ENCODE measurements at places on chromosomes 11 and 22.
A peak's percentile ranks its signal among the peaks of the same experiment; 100 is the strongest.

- DNase-seq = peak; percentile 37
These were observed 494 bp downstream of the ZDHHC5 start for GRCh38 chr11:57668434-57668782.

GRCh38 chr11:95512177-95512576 lies 277.4 kb downstream of the FAM76B start:
- no peak for DNase-seq

DNA sequence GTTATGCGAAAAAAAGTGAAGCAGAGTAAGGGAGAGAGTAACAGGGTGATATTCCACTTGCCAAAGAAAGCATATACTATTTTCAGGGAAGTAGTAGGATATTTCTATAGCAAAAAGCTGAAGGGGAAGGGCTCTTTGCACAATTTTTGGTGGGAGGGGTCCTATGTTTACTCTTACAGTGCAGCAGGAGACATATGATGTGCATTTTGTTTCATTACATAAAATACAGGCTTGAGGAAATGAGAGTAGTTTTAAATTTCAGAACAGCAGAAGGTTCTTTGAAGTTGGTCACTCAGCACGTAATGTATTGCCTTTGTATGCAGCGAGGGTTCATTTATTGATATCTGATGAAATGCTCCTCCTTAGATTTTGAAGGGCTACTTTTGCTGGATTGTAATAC lies 3.1 kb upstream of the PIK3IP1 start:
- no peak for DNase-seq

GRCh38 chr11:3000032-3000961 lies 8.2 kb upstream of the NAP1L4 start:
- peak; percentile 95 for DNase-seq

- DNase-seq = no peak
These were observed 42.5 kb upstream of the SUSD2 start for GRCh38 chr22:24138649-24139420.

DNA sequence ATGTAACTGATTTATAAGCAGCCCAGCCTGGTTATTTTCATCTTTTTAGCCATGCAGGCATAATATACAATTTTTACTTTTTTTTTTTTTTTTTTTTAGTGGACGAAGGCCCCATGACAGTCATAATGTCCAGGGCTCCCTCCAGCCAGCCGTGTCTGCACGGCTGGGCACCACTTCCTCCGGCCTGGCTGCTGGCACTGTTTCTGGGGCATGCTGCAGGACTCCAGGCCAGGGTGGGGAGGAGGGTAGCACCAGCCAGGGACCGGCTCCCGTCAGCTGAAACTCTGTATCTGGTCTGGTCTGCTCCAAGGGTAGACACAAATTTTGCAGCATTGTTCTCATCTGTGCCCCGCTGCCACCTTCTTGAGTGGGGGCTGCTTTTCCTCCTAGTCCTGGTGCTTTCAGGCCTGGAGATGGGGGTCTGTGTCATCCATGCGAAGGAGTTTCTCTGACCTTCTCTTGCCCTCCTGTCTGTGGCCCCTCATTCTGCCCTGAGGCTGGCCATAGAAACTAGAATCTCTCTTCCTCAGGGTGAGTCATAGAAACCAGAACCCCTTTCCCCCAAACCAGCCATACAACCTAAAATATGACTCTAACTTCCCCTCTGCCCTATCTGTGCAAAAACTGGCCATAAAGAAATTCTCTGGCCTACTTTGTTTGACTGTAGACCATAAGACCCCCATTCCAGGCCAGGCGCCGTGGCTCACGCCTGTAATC lies 9.2 kb upstream of the RRP7A start:
- peak; percentile 20 for DNase-seq

DNA sequence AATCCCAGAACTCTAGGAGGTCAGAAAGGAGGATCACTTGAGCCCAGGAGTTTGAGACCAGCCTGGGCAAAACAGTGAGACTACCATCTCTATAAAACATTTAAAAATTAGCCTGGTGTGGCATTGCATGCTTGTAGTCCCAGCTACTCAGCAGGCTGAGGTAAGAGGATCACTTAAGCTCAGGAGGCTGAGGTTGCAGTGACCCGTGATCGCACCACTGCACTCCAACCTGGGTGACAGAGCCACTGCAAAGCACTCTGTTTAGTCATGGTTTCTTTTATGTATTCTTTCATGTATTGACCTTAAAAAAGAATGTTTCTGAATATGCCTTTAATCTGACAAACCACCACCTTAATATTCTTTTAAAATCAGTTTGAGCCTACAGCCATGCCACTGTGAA lies 52.2 kb downstream of the BIRC2 start:
- no peak for DNase-seq

DNA sequence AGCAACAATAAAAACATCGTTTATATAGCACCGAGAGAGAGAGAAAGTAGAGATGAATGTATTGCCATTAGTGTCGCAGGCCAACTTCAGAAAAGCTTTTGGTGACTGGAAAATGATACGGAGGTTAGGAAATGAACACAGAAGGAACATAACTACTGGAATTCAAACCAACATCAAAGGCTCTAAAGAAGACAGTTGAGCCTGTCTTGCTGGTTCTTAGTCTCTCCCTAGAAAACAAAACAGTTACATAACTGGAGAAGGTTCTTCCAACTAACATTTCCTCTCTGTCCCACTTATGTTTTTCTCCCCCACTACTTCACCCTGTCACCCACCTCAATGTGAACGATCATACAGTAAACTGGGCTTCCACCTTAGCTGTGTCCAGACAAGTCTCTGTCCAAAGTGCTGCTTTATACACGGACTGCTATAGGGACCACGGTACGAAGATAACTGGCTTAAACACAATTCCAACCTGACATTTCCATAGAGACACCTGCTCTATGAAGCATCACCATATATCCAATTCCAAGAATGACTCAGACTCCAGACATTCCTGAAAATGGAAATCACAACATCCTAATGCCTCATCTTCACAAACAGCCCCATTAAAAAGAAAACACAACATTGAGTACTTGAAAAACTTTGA lies 85.2 kb upstream of the ARHGAP32 start:
- DNase-seq = no peak

DNA sequence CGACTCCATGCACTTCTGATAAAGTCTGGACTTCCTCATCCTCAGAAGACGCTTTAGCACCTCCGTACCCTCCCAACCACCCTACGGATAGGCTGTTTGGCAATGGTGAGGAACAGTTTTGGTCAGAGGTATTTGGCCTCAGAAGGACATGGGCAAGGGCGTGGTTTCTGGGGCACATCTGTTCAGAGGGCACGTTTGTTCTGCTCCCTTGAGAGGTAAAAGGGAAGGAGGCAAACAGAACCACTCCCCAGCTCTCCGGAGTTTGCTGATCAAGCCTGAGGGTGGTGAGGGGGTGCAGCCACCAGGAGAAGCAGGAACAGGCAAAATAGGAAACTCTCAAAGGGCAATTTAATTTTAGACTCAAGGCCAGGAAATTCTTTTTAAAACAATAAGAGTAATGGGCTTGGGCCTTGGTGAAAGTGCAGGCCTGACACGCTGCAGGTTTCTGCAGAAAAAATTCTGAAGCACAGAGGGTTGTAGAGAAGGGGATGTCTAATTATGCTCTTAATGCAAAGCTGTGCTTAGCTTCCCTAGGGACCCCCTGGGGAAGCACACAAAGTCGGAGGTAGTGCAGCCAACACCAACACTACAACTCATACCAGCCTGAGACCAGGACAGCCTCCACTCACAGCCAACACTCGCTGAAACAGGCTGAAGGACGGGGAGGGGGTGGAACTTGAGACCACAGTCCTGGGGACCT lies 23.3 kb downstream of the ETS1 start:
- no peak for DNase-seq

- no peak for DNase-seq
These were observed 777.6 kb downstream of the TBC1D22A start for GRCh38 chr22:47540011-47540410.

GRCh38 chr11:76658231-76658630 lies 12.3 kb downstream of the LRRC32 start:
- DNase-seq = no peak

DNA sequence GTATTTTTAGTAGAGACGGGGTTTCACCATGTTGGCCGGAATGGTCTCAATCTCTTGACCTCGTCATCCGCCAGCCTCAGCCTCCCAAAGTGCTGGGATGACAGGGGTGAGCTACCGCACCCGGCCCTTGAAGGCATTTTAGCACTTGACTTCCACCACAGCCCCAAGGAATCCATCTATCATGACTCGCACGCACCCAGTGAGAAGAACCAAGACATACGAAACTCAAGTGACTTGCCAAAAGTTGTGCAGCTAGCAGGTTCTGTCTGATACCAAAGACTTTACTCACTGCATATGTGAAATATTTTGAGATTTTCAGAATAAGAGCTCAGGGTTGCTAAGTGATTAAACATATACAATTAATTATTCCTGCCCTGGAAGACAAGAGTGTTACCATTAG lies 21.0 kb downstream of the FLI1 start:
- no peak for DNase-seq

GRCh38 chr11:64870893-64871466 lies 7.4 kb downstream of the EHD1 start:
- no peak for DNase-seq

DNA sequence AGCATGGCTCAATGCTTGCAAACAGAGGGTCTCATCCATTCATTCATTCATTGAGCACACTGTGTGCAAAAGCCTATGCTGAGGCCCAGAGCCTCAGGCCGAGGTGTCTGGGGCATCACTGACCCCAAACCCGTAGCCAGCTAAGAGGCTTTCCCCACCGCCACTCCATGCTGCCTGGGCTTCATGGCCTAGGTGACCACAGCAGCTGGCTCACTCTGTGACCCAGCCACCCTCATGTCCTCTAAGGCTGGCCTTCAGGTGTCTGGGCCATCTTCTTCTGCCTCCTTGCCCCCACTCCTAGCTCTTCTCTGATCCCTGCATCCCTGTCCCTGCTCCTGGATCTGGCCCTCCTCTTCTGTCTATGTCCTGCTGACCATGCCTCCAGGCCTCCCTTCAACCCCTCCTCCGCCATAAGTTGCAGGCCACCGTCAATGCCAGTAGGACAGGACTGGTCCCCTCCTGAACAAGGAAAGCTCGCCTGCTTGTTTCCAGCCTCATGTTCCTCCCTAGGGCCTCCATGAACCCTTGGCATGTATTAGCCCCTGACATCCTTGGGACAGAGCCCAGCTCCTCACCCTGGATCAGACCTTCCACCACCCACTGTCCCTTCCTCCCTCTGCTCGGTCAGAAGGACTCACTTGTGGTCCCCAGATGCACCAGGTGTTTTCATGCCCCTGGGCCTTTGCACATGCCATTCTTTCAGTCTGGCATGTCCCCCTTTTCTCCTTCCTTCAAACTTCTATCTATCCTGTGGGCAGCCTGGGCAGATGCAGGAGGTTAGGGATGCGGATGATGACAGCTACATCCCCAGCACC lies 92.8 kb downstream of the MYEOV start:
- DNase-seq = no peak

GRCh38 chr11:108670451-108670850 lies 5.6 kb downstream of the DDX10 start:
- DNase-seq = no peak

- DNase-seq = no peak
These were observed 20.0 kb downstream of the APLP2 start for GRCh38 chr11:130089674-130090073.

DNA sequence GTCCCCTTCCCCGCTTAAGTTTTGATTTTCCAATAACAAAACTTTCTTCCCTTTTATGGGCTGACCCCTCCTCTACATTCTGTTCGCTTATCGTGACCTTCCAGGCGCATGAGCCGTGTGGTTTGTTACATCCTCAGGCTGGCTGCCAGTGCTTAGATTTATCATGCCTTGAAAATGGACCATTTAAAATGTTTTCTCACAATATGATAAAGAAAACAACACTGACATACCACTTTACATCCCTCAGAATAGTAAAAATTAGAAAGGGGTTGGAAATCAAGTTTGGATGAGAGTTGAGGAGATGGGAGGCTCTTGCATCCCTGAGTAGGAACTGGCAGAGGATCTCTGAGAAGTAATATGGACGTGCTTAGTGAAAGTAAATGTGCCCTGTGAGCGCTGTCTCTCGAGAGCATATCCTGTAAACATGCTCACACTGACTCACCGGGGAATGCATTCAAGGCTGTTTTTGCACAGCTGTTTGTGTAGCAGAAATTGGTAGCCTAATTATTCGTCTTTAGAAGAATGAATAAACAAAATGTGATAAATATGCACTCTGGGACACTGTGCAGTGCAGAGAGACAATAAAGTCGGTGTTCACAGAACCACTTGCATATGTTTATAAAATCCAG lies 17.1 kb upstream of the TOLLIP start:
- no peak for DNase-seq

DNA sequence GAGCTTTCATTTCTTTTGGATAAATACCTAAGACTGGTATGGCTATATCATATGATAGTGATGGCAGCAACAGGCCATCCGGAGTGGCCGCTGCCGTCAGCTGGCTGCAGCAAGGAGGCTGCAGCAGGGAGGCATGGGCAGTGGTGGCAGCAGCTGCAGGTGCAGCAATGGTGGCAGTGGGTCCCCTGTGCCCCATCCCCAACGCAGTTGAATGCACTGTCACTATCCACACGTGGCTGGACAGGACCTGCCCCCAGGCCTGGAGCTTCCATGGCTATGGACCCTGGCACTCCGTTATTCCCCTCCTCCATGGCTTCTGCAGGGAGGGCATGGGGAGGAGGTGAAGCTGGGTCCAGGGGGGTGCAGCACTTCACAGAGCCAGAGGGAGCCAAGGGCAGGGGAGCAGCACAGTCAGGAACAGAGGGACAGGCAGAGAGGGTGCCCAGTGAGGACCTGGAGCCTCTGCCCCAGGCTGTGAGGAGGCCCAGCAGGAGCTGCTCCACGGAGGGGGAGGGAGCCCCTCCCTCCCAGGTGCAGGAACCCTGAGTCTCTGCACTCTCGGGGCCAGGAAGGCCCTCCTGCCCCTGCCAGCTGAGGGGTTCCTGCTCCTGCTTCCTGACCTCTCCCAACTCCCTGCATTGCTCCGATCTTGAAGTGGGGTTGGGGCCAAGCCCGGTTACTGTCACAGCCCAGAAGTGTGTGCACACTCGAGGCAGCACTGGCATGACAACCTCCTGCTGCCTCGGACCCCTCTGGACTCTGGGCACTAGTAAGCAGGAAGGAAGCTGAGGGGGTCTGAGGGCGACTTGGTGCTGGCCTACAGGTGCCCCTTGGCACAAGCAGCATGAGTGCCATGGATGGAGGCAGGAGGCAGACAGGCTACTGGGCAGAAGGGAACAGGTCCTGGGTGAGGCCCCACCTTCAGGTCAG lies 466.3 kb downstream of the GUCY1A2 start:
- DNase-seq = no peak

GRCh38 chr11:132057266-132057665 lies 686.9 kb downstream of the NTM start:
- DNase-seq = no peak
